ENCODE measurements at places on chromosomes 16 and 17. TPM values are rescaled to one million over a fixed set of nuclear protein-coding genes. Genes with fewer than 3 reads are reported as not detected.

The CASKIN2 gene
- total RNA-seq = 12.1 TPM

The ITGB4 gene
- 97.6 TPM for total RNA-seq

The SYCE1L gene
- total RNA-seq = 2.5 TPM

The SLC5A10 gene
- total RNA-seq = 0.21 TPM

The FBXO31 gene
- total RNA-seq = 23.3 TPM

The ARL5C gene
- not detected for total RNA-seq

The SLC35G6 gene
- total RNA-seq = not detected

The TTC19 gene
- 46.4 TPM for total RNA-seq

The CBX2 gene
- 16.3 TPM for total RNA-seq

The CDYL2 gene
- 0.38 TPM for total RNA-seq

The MRPL12 gene
- total RNA-seq = 292 TPM
